ENCODE measurements at places on chromosomes 7 and 10. TPM values are rescaled to one million over a fixed set of nuclear protein-coding genes. Genes with fewer than 3 reads are reported as not detected.

UFSP1 gene
- 4.8 TPM for polyA plus RNA-seq

SFTPA2 gene
- not detected for polyA plus RNA-seq

TEX47 gene
- polyA plus RNA-seq = not detected

DNA sequence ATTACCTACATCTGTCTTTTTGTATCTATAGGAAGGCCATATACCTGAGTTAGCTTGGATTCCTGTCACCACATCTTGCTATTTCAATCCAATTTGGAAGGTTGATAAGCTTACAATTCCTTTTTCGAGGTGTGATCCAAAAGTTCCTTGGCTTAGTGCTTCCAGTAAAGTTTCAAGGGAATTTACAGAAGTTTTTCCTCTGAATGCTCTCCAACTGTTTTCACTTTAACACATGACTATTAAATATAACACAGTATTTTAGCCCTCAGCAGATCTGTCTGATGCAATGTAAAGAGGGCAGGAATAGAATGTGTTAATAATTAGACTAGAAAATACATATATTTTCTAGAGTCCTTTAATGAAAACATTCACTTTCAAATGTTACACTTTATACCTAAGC, 171.4 kb downstream of the DKK1 start:
- DNase-seq = no peak

DNA sequence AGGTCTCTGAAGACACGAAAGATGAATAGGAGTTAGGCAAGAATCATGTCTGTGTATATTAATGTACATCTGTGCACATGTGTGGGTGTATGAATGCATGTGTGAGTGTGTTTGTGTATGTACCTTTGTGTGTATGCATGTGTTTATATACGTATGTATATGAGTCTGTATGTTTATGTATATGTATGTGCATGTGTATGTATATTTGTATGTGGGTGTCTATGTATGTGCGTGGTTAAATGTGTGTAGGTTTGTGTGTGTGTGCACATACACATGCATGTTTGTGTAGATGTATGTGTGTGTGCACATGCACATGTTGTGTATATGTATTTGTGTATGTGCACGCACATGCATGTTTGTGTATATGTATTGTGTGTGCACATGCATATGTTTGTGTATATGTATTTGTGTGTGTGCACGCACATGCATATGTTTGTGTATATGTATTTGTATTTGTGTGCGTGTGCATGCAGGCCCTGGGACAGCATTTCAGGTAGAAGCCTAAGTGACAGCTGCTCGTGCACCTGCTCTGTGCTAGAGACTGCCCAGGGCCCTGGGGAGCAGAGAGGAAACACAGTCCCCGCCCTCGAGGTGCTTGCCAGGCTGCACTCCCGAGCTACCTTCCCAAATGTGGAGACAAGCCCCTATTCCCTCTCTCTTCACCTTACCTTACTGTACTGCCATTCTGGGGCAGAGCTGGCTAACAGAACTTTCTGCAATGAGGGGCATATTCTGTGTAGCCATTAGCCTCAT, 12.1 kb downstream of the PNLIPRP1 start:
- no peak for DNase-seq

GRCh38 chr7:39949971-39950472, at the start of gene CDK13:
Gene CDK13, plus strand, starts transcription at chr7:39950256. Its CDS starts 386 bp downstream, at chr7:39950642.
- peak; percentile 88 for DNase-seq

DNA sequence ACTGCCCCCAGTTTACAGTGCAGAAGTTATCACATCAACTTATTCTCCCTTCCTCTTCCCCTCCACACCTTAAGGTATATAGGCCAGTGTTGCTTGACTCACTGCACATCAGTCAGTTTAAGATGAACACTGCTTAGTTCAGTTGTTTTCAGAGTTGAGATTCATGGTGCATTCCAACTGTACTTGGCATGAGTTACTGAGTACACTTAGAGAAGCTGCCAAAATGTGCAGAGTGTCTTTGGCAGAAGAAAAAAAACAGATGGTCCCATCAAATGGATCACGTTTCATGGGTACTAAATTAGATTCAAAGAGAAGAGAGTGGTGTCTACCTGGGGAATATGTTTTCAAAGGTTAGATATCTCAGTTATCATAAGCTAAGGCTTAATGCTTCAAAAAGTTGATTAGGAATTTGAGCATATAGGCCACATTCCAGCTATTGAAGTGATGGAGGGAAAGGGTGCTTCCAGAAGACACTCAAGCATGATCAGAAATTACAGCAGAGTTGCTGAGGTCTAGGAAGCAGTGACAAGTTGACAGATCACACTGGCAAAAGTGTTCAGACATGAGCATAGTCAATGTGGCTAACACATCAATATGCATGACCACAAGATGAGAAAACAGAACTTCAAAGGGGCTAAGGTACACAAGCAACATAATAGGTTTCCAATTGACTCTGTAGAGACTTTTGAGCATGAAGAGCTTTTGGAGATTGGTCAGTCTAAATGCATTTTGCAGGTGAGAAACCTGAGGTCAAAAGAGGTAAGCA, 579.2 kb upstream of the CELF2 start:
- no peak for DNase-seq

DNA sequence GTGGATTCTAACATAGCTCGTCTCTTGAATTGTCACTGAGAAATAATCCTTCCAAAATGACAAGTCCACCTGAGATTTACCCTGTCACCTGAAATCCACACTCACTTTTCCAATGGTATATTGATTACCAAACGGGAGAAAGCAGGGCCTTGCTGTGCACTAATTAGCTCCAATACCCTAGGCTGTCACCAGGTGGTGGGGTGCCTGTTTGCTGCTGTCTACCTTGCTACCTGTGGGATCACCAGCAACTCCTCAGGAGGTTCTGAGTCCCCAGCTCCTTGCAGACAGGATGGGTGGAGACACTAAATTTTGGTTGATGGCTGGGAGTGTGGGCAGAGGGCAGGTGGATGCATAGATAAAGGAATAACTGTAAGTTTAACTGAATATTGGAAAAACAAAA, 237.2 kb upstream of the ZNF32 start:
- DNase-seq = peak; percentile 4

- no peak for DNase-seq
These were observed 92.8 kb downstream of the DOCK1 start for GRCh38 chr10:126997801-126998590.

- DNase-seq = no peak
These were observed 5.0 kb downstream of the TSPAN33 start for GRCh38 chr7:129149511-129149910.

GRCh38 chr10:61423178-61423577, 30.0 kb downstream of the TMEM26 start:
- DNase-seq = no peak

DNA sequence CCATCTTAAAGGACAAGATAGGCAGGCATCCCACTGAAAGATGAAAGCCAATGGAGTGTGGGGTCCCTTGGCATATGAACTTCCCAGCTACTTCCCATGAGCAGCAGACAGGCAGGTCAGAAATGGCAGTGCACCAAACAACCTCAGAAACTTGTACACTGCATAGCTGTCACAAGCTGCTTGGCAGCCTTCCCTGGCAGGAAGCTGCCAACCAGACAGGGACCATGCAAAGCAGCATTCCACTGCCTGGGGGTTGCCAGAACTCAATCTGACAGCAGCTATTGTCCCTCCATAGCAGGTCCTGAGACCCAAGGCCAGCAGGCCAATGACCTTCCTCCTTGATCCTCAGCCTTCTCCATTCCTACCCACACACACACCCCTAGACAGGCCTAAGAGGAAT, 139.5 kb downstream of the PLCE1 start:
- no peak for DNase-seq

GRCh38 chr7:98073047-98073446, 33.6 kb upstream of the LMTK2 start:
- no peak for DNase-seq

- no peak for DNase-seq
These were observed 431.8 kb upstream of the FZD8 start for GRCh38 chr10:36073796-36074345.

GRCh38 chr7:141312828-141313521, 238.2 kb upstream of the AGK start:
- DNase-seq = no peak

- DNase-seq = no peak
These were observed 201.6 kb downstream of the CAMK1D start for GRCh38 chr10:12550994-12551393.

DNA sequence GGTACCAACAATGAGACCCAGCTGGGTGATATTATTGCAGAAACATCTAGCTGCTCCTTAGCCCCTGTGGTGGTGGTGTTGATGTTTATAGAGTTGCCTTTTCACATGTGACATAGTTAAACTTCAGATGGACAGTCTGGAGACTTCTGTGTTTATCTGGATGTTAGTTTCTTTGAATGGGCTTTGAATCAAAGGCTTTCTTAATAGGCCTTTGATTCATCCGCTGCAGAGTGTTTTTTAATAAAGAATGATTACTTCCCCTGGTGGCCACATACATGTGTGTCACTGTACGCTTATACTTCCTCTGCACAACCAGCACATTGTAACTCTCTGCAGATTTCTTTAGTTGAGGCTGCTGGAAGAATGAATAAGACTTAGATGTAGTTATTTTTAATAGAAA, 221.0 kb downstream of the DYNC1I1 start:
- DNase-seq = no peak

- DNase-seq = peak; percentile 44
These were observed 54.4 kb downstream of the SH3PXD2A start for GRCh38 chr10:103800789-103801540.

DNA sequence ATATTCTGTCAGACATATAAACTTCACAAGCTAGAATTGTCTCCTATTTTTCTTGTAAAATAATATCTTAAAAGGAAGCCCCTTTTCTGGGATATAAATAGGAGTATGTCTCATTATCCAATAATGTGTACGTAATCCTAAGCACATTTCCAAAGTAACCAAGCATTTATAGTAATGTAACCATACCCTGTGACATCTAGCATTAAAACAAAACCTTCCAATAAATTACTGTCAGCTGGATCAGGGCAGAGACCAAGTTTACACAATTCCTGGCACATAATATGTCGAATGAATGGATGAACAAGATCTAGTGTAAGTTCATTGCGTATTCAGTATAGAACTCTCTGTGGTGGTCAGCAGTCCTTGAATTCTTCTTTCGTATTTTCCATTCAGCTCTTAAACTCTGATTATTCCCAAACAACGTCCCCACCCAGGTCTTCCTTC, 14.3 kb downstream of the CPED1 start:
- DNase-seq = no peak

DNA sequence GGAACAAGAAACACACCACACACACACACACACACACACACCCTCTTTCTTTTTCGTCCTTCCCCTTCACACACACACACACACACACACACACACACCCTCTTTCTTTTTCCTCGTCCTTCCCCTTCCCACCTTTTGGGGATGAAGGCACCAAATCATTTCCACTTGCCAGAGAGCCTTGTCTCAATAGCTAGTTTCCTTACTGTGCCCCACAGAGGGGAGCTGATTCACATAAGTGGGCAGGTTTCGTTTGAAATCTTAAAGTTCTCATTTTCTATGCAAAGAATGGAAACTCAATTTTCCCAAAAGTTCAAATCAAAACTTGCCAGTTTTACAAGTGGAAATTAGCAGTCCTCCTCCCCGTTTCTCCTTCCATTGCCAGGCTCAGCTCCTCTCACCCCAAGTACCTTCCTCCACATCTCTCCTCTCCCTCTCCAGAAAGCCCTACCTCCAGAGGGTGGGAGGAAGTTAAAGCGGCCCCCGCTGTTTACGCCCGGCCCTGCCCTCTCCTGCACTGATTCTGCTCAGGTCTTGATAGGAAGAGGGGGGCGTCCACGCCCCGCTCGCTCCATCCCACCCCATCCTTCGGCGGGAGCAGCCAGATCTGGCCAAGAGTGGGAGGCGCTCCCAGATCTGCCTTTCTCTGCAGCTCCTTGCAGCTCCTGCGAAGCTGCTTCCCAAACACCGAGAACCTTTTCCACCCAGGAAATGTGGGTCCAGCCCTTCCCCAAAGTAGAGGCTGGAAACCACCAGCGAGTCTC, 1.3 kb downstream of the CTTNBP2 start:
- no peak for DNase-seq

Data from CD4-positive, CD25-positive, alpha-beta regulatory T cell (primary cell).